ENCODE measurements at places on chromosomes 1 and 21. TPM values are rescaled to one million over a fixed set of nuclear protein-coding genes. Genes with fewer than 3 reads are reported as not detected.

Gene BARHL2
- total RNA-seq = not detected

Gene MIXL1
- total RNA-seq = 0.69 TPM

Gene RAB25
- total RNA-seq = not detected

Gene TRMT1L
- 19.5 TPM for total RNA-seq

Gene CAP1
- 463 TPM for total RNA-seq

Gene SELP
- not detected for total RNA-seq

Gene MANEAL
- 29.7 TPM for total RNA-seq

Measured in Panc1 (cell line).